ENCODE measurements at places on chromosomes 2 and 18.

DNA sequence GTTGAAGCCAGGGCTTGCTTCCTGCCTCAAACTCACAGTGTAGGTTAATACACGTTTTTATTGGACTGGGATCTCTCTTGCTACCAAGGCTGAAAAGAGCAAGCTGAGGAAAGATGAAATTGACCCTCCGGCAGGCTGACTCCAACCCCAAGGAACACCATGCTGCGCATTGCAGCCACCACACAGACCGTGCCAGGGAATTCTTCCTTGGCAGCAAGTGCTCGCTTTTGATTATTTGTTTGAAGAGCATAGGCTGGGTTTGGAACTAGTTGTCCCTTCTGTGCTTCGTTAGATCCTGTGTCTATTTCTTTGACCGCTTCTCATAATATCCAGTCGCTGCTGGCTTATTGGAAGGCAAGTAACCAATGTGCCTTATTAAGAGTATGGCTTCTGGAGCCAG, 34.4 kb upstream of the DARS1 start:
- DNase-seq: no peak

- DNase-seq: no peak
Observed at GRCh38 chr2:232353096-232353495, 25.5 kb upstream of the ALPP start.

DNA sequence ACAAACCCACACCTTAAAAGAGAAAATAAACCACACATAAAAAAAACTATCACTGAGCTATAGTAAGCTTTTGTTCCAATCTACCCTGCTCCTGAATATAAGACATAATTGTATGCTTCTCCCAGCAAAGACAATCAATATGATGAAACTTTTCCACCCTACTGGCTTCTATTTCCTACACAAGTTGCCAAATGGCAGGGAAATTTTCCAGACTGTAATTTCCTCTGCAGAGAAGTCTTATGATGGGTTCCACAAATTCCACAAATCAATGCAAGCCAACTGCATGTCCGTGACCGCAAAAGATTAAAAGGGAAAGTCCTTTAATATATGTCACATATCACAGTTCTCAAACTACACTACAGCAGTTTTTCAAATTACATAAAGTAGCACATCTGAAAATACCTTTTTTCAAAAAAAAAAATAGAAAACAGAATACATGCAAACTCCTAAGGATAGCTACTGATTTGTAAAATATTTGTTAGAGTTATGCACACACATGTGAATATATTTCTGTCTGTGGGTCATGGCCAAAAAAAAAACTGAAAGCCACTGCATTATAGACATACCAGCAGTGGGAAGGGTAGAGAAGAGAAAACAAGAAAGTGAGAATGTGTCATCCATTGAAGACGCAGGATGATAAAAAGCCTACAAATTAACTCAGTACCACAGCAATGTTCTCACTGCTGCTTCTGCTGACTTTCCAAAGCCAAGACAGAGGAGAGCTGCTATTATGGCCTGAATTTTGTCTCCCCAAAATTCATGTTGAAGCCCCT, 61.4 kb downstream of the RPL31 start:
- DNase-seq: no peak

DNA sequence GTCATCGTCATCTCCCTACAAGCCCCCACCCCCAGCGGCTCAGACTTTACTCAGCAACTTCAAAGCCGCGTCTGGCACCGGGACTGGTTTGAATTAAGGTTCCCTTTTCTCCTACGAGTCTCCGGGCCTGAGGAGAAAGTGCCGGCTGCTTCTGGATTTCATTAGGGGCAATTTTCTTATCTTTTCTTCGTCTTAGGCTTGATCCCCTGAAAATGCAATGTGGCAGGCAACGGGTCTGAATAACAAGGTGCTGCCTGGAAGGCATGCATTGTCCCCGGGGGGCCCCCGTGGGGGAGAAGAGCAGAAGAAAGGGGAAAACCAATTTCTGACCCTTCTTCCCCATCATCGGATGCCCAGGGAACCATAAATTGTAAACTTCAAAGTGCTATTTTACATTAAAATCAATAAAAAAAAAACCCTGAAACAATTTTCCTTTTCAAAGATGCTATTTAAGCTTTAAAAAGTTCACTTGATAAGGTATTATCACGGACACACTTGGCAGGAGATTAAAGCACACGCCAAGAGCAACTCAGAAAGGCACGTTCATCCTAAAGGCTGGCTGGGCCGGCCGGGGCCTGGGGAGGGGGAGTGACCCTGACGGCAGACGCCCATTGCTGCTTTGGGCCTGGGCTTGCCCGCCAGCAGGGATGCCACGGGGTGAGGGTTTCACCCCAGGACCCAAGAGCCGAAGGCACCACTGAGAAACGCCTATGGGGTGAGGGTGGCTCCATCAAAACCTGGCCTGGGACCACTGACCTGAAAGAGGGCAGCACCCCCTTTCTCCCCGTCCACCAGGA, 230.4 kb downstream of the TWIST2 start:
- no peak for DNase-seq

- no peak for DNase-seq
Observed at GRCh38 chr2:2192091-2192955, 138.8 kb downstream of the MYT1L start.
